Stimulated activated CD4-positive, alpha-beta T cell treated with anti-CD3 and anti-CD28 coated beads, Interleukin-15, amount 100 ng/mL, for 1 hour (primary cell): ENCODE measurements at places on chromosomes 3 and 15.

GRCh38 chr3:31262201-31262600, 270.5 kb upstream of the STT3B start:
- DNase-seq, result no peak

DNA sequence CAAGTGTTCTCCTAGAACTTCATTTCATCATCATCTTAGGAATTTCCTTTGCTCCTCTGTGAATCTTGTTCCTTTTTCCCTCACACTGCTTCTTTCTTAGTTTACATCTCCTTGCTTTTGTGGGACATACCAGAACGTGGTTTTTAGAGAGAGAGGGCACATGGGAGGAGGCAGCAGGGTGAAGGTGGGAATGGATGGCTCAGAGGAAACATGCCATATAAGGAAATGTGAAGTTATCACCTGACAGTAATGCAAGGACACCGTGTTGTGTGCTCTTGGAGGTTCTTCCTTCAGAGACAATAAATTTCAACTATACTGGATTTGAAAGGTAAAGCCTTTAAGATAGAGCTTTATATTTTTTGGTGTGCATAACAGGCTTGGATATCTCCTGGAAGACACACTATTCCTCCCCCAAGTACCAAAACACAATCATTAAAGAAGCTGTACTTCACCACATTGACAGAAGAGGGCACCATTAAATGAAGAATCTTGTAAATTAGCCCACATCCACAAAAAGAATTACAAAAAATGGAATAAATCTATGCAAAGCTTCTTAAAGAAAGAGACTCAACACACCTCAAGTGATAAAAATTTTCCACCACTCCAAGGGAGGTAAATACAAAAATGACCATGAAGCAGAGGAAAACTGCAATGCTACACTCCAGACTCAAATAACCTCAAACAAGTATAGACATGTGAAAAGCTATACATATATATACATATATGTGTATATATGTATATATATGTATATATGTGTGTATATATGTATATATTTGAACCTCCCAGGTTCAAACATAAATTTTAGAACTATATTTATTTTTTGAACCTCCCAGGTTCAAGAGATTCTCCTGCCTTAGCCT, 26.1 kb downstream of the RPL39L start:
- no peak for DNase-seq

GRCh38 chr3:183824761-183825455, 469 bp downstream of the MAP6D1 start:
- DNase-seq, result no peak

GRCh38 chr15:69156736-69157381, 3.6 kb upstream of the GLCE start:
- DNase-seq, result no peak

- no peak for DNase-seq
Observed at GRCh38 chr3:183064475-183064874, 34.8 kb downstream of the MCCC1 start.

- DNase-seq, result peak; percentile 4
Observed at GRCh38 chr3:188583341-188584161, 429.6 kb downstream of the LPP start.

DNA sequence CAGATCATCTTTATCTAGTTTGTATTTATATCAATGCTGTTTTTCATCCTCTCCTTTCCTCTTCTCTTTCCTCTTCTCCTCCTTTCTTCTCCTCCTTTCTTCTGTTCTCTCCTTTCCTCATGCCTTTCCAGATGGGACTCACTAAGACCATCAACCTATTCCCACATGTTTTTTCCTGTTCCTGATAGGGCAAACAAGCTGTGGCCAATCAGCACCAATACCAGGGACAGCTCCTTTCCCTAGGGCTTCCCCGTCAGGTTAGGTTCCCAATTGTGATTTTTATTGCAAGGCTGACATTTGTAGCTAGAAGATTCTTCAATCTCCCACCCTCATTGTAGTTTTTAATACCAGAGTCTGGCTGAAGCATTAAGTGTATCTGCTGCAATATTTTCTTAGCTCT, 76.3 kb upstream of the COL8A1 start:
- no peak for DNase-seq

GRCh38 chr15:76151599-76151974, 91.8 kb downstream of the TMEM266 start:
- no peak for DNase-seq

- DNase-seq, result no peak
Observed at GRCh38 chr15:40877694-40878093, 3.7 kb upstream of the RHOV start.

DNA sequence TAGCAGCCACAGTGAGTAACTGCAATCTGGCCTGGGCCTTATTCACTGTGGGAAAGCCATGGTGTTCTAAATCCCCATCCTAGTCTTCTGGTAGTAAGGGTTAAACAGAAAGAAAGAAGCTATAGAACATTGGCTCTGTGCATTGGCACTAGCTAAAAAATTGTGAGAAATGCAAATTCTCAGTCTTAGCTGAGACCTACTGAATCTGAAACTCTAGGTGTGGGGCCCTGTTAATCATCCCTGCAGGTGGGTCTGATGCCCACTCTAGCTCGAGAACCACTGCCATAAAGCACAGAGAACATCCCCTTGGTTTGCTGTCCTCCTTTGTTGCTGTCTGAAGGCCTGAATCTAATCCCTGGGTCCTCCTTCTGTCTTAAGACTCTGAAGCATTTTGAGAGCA, 59.3 kb downstream of the MEIS2 start:
- no peak for DNase-seq

GRCh38 chr3:170320461-170321121, 36.9 kb upstream of the SKIL start:
- no peak for DNase-seq

GRCh38 chr3:123018683-123019082, 8.9 kb downstream of the SEMA5B start:
- DNase-seq, result no peak

DNA sequence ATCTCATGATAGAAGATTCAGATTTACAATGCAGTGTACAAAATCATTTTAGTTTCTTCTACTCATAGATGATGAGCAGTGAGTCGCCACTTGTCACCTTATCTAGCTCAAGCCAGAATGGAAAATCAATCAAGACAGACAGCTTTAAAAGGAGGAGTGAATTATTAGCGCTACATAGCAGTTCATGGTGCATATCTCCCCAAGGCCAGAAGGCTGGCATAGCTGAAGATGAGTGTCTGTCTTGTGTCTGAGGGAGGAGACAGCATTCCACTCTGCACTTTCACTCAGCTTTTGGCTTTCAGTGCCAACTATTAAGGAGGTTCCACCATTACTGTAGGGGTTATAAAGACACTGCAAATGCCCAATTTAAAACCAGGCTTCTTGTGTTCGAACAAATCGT, 804.1 kb upstream of the LMCD1 start:
- DNase-seq, result no peak

- DNase-seq, result no peak
Observed at GRCh38 chr3:126356373-126357264, 589 bp downstream of the KLF15 start.

- no peak for DNase-seq
Observed at GRCh38 chr15:57263520-57263919, 112.8 kb upstream of the CGNL1 start.

DNA sequence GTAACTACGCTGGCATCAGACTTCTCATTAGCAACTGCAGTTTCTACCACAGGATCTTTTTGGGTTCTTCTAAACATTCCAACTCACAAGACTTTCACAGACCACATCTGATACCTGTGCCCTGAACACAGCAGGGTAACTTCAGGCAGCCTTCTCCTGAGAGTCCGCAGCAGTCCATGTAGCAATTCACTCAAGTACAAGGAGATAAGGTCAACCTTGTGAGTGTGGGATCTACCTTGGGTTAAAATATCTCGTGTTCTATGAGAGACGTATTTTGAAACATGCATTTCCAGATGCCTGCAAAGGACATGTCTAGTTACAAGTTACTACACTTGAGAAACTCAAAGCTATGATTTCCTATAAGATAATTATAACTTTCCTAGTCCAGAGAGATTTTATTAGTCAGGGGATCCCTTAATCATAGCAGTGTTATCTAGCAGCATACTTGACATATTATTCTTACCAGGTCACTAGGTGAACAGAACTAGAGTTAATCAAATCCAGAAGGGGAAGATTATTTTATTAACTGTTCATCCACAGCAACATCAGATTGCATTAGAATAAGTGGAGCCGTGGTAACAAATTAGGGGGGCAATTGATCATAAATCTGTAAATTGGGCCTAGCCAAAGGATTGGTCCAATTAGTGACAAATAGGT, 66.4 kb downstream of the ASTE1 start:
- no peak for DNase-seq

GRCh38 chr15:48962662-48963523, 826 bp downstream of the SHC4 start:
- no peak for DNase-seq

DNA sequence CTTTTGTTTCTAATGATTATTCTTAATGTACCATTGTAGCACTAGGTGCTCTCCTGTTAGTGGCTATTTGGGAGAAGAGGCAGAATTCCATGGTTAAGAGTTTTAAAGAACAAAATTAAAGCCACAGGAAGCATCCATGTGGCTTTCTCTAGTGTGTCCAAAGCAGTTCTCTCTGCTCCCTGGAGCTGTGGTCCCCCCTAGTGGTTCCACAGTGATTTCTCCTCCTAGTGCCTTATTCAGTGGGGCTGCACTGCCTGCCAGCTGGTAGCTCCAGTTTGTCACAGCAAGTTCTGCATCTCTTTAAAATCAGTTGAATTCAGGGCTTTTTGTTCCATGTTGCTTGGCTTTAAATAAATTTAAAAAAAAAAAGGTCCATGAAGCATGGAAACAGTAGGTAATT, 39.6 kb upstream of the FAM98B start:
- DNase-seq, result no peak

DNA sequence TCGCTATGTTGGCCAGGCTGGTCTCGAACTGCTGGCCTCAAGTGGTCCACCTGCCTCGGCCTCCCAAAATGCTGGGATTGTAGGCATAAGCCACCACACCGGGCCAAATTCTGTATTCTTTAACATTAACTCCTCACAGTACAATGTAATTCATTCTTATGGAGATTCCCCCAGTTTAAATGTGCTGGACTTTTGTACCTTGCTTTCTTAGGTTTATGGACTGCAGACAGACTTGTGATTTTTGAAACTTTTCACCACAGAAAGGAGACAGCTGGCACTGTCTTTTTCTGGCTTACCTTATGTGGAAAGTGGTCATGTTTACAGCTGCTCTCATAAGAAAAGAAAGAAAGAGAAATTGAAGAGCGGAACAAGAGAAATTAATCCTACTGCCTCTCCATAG, 103.8 kb downstream of the IQCH start:
- no peak for DNase-seq

DNA sequence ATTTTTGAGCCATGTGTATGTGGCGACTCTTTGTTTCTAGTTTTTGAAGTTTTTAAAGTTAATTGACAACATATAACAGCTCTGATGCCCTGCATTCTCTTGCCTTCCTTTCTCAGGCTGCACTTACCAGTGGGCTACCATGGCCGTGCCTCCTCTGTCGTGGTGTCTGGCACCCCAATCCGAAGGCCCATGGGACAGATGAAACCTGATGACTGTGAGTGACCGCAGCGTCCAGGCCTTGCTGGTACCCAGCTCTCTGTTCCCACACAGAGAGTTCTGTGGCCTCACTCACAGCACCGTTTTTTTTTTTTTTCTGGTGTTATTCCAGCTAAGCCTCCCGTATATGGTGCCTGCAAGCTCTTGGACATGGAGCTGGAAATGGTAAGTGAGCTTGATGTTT, 15.1 kb downstream of the FAH start:
- DNase-seq, result no peak

DNA sequence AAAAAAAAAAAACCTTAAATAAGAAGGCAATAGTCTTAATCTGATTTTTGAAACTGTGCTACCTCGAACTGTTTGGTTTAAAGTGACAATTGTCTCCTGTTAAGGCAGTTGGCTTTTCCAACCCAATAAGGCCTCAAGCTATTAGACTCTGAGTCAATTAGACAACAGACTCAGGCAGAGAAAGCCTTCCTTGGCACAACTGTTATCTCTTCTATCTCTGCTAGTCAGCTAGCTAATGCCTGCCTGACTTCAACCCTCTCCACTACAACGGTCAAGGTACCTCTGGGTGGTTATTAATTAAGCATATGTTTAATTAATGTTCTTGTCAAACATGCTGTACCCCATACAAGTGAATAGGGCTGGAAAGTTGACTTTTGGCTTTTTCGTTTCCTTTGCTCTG, 110.2 kb upstream of the NLGN1 start:
- no peak for DNase-seq

- no peak for DNase-seq
Observed at GRCh38 chr3:178059836-178060235, 476.4 kb upstream of the KCNMB2 start.

DNA sequence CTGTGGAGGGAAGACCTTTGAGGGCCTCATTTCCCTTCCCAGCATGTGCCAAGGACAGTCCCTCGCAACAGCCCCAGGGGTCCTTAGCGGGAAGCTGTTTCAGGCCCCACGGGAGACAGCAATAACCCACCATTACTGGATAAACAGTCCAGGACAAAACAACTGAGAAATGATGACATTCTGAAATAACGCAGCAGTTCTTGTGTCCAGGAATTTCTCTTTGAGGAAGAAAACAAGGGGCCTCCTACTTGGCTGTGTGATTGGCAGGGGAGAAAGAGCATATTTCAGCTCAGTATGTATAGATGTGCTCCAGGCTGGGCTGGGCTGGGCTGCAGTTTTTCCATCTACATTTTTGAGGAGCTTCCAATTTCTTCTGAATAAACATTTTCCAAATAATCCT, 82.2 kb upstream of the THBS1 start:
- no peak for DNase-seq

- DNase-seq, result no peak
Observed at GRCh38 chr3:149479621-149480325, 5.3 kb downstream of the TM4SF4 start.

DNA sequence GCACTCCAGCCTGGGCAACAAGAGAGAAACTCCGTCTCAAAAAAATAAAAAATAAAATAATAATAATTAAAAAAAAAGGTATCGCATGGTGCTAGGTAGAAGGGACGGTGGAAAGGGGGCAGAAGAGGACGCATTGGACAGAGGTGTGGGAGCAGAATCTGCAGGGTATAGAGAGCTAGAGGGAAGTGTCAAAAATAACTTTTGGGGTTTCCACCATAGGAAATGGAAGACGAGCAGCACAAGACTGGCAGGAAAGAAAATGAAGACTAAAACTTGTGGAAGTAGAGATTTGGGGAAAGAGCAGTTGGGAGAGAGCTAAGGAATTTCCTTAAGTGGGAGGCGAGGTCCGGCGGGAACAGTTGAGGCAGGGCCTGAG, 585 bp upstream of the MKRN2 start:
- no peak for DNase-seq

- DNase-seq, result no peak
Observed at GRCh38 chr3:110393941-110394340, 677.7 kb upstream of the NECTIN3 start.

DNA sequence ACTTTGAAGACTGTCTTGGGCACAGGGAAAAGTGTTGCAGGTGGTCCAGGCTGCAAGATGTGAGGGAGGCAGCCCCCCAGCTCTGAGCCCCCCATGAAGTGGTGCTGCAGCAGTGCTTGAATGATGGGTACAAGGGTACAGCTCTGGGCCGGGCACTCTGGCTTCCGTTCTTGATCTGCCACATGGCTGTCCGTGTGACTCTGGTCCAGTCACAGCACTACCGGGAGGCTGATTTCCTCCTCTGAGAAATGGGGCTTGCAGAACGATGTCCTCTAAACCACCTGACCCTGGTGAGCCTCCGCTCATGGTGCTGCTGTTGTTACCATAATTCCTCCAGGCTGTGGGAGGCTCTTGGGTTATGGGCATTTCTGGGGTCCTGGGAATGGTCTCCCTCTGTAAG, 75.1 kb downstream of the FBLN2 start:
- DNase-seq, result no peak
